ENCODE measurements at places on chromosomes 7 and 10.

- DNase-seq = no peak
Observed at GRCh38 chr7:1934017-1934416, 263.9 kb downstream of the ELFN1 start.

- no peak for DNase-seq
Observed at GRCh38 chr7:103714376-103714927, 268.4 kb upstream of the SLC26A5 start.

- DNase-seq = no peak
Observed at GRCh38 chr10:121465215-121465614, 133.0 kb downstream of the FGFR2 start.

DNA sequence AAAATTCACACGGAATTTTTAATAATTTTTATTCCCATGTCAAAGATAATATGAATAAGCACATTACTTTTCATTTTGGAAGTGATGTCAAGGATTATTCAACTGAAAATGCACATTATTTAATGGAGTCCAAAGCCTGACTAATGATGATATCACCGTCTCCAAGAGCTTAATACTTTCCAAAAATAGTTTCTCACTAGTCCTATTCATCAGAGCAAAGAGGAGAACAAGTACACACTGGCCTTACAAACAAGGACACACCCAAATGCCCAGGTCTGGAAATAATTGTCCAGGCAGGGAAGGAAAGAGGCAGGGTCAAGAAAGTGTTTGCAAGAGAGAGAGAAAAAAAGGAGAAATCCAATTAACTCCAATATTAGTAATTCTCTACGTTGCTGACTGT, 216.8 kb upstream of the CCDC6 start:
- DNase-seq = peak; percentile 32

DNA sequence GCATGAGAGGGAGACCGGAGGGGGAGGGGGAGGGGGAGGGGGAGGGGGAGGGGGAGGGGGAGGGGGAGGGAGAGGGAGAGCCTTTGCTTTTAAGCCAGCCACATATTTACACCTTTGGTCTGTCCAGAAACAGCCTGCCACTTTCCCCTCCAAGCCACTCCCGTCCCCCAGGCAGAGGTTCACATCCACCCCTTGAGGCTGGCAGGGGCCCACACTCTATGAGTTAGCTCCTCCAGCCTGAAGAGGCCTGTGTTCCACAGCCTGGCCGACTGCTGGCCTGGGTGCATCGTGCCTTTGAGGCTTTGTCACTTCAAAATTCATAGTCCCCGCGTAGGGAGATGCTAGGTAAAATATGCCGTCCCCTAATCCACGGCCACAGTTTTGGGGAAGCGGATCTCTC, 16.5 kb downstream of the ADAMTS14 start:
- DNase-seq = no peak

- peak; percentile 58 for DNase-seq
Observed at GRCh38 chr10:32795598-32796183, 162.3 kb downstream of the ITGB1 start.

DNA sequence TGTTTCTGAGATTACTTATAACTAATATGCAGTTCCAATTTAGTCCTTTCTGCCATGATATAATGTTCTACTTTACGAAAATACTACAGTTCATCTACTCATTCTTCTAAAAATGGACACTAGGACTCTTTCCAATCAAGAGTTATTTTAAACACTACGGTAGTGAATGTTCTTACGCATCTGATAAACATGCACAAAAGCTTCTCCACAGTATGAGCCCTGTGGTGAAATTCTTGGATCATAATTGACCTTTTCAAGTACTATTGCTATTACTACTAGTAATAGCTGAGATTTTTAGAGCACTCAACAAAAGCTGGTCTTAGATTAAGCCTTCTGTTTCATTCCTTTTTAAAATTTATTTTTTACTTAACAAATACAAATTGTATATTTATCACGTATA, 106.4 kb downstream of the CH25H start:
- no peak for DNase-seq

DNA sequence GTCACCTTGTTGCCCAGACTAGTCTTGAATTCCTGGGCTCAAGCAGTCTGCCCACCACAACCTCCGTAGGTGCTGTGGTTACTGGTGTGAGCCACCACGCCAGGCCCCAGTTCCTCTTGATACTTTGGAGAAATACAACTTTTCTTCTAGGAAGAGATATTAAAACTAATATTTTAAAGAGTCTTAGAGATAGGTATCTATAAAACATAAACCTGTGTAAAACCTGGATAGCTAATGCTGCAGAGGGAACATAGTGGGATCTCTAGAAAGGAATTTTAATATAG, 4.8 kb upstream of the GDI2 start:
- DNase-seq = no peak

DNA sequence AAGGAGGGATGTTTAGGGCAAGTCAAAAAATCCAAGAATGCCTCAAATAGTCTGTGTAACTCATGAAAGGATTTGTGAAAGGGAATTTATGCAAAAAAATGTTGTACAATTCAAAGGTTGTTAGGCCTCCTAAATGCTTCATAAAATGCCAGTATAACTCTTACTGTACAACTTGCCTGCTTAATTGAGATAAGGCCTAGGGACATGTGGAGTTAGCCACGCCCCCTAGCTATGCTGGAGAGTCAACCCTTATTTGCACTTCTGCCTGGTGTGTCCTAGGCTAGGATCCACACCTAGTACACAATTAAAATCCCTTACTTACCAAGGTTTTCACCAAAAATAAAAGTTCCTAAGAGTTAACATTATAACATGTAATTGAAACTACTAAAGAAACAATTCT, 77.2 kb downstream of the ZNF680 start:
- DNase-seq = no peak

DNA sequence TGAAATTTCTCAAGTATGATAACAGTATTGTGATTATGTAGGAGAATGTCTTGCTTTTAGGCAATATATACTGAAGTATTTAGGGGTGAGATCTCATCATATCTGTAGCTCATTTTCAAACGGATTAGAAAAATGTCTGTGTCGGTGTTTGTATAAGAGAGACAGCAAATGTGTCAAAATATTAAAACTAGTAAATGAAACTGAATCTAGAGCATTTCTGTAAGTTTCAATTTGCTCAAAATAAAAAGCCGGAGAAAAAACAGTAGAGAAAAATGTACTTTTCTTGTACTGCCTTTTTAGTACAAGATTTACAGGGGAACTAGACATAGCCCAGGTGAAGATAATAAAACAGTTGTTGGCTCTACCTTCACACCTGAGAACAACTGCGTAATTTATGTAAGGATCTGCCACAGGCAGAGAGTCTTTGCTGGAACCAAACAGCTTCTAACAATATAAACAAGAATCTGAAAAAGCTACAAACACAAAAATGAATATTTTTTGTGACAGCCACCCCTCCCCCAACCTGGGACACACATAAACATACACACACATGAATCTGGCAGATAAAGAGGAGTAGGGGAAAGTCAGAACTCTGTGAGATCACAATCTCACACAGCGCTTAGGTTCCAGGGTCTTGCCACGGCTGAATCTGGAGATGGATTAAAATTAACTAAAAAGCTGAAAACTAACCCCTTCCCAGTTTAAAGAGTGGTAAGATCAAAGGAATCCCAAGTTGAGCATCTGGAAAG, 153.3 kb downstream of the AVL9 start:
- no peak for DNase-seq

DNA sequence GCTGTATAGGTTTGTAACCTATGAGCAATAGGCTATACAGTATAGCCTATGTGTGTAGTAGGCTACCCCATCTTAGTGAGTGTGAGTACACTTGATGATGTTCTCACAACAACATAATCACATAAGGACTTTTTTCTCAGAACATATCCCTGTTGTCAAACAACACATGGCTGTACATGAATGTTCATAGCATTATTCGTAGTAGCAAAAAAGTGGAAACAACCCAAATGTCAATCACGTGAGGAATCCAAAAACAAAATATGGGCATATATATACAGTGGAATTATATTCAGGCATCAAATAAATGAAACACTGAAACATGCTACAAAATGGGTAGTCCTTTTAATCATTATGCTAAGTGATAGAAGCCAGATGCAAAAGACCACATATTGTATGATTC, 31.1 kb downstream of the CCDC172 start:
- DNase-seq = no peak

- no peak for DNase-seq
Observed at GRCh38 chr7:142066536-142066935, 45.0 kb upstream of the MGAM2 start.

DNA sequence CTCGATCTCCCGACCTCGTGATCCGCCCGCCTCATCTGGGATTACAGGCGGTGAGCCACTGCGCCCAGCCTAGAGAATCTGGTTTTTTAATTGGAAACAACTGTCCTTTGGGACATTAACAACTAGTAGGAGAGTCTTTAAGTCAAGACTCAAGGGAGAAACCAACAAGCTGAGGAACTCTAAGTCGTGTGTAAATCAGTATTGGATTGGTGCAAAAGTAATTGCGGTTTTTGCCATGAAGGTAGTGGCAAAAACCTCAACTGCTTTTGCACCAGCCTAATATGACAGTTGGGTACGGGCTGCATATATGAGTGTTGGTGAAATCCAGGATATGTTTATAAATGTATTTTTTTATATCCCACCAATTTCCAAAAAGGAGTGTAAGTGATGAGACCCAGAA, 113.9 kb upstream of the PLXNA4 start:
- no peak for DNase-seq

GRCh38 chr10:2469802-2470201, 597.5 kb upstream of the PFKP start:
- no peak for DNase-seq

- DNase-seq = no peak
Observed at GRCh38 chr10:91555455-91555854, 77.4 kb downstream of the PPP1R3C start.

- no peak for DNase-seq
Observed at GRCh38 chr7:139958599-139959284, 104.0 kb downstream of the PARP12 start.

DNA sequence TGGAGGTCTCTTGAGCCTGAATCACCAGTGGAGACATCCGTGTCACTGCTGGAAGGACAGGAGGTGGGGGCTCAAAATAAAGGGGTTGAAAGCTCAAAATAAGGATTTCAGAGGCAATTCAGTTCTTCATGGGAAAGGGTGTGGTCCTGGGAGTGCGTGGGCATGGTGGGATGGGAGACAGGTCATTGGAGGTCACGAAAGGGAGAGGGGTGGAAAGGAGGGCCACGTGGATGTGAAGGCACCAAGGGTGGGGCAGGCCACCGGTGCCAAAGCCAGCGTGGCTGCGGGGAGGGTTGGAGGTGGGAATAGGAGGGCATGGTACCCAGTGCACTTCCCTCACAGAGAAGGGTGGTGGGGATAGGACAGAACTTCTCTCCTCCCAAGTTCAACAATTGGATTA, 59.7 kb downstream of the HTR5A start:
- no peak for DNase-seq

- no peak for DNase-seq
Observed at GRCh38 chr7:129845972-129846327, 106.8 kb downstream of the UBE2H start.

DNA sequence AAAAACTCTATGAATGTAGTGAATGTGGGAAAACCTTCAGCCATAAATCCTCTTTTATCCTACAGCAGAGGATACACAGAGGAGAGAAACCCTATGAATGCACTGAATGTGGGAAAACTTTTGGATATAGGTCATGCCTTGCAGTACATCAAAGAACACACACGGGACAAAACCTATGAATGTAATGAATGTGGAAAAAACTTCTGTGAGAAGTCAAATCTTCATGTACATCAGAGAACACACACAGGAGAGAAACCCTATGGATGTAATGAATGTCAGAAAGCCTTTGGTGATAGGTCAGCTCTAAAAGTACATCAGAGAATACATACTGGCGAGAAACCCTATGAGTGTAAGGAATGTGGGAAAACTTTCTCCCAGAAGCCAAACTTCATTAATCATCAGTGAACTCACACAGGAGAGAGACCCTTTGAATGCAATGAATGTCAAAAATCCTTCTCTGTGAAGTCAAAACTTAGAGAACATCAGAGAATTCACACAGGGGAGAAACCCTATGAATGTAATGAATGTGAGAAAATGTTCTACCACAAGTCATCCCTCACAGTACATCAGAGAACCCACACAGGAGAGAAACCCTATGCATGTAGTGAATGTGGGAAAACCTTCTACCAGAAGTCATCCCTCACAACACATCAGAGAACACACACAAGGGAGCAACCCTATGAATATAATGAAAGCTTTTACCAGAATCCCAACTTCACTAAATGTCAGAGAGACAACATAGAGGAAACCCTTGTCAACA, 45.6 kb downstream of the ZNF487 start:
- DNase-seq = no peak

DNA sequence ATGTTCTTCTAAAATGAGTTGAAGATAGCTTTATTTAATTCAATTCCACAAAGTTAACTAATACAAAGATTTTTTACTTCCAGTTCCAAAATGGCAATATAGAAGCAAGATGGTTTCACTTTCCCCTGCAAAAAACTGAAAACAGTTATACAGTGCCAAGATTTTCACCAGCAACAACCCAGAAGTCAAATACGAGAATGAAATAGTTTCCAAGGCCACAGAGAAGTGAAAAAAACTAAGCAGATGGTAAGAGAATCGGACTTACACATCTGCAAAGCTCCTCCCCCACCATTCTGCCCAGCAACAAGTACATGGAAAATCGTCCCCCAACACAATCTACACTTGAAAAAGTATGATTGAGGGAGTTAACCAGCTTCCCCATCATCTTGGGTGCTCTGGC, 30.3 kb upstream of the KEL start:
- DNase-seq = no peak

- DNase-seq = no peak
Observed at GRCh38 chr7:69476416-69476815, 121.9 kb upstream of the AUTS2 start.

Measured in stomach (tissue), 19 donors.